Activated CD4-positive, alpha-beta T cell treated with anti-CD3 and anti-CD28 coated beads for 36 hours (primary cell): ENCODE measurements at places on chromosomes 6 and 20. TPM values are rescaled to one million over a fixed set of nuclear protein-coding genes. Genes with fewer than 3 reads are reported as not detected.

Gene PGC
- total RNA-seq = not detected

Gene MYO6
- 1.3 TPM for total RNA-seq

Gene PTCRA
- total RNA-seq = not detected

Gene TRIM10
- 0.16 TPM for total RNA-seq

Gene WFDC2
- 0.56 TPM for total RNA-seq

Gene OOEP
- total RNA-seq = 0.86 TPM

Gene TMC2
- not detected for total RNA-seq

Gene DNAH8
- total RNA-seq = not detected

Gene TREM1
- total RNA-seq = 0.86 TPM

Gene HSPA1L
- total RNA-seq = 2.2 TPM

Gene GPR6
- total RNA-seq = not detected

- DNase-seq = peak; percentile 84
Observed at GRCh38 chr20:31861385-31862156, 8.8 kb downstream of the DUSP15 start.

DNA sequence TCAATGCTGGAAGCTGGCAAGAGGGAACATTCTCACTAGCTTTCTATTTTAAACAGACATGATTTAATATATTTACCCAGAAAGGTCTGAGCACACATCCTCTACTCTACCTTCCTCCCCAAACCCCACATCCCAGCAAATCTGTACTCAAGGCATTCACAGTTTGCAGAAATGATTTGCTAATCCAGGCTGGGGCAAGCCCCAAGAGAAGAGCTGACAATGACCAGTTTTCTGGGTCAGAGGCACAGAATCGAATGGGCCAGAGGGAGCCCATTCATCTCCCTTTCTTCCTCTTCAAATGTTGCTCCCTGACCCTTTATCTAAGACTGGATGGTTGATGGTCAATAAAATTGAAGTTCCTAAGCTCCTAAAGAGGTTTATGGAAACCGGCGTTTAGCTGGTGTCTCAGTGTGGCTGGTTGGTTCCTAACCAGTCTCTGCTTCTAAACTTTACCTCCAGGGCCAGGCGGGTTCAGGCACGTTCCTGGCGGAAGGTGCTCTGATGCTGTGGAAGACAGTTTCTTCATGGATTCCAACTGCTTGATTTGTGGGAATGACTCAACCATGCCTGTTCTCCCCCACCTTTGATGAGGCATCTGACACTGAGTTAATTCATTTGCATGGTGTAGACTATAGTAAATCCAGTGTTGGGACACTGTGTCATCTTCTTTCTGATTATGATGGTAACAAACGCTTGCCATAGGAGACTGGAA, 96.4 kb upstream of the IYD start:
- DNase-seq = no peak

GRCh38 chr6:90227673-90228072, 69.0 kb downstream of the BACH2 start:
- DNase-seq = no peak

GRCh38 chr20:59204165-59204894, 40.7 kb downstream of the ZNF831 start:
- no peak for DNase-seq

DNA sequence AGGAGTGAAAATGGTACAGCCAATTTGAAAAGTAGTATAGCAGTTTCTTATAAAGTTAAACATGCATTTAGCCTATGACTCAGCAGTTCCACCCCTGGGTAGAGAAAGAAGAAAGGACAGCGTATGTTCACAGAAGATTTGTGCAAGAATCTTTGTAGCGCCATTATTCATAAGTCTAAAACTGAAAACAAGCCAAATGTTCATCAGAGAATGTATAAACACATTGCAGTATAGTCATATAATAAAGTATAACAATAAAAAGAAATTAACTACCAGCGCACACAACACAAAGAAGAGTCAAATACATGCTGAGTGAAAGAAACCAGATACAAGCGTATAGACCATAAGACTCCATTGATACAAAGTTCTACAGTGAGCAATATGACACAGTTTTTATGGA, 294.0 kb downstream of the SAMD5 start:
- DNase-seq = no peak

- DNase-seq = no peak
Observed at GRCh38 chr20:6012179-6012578, 41.7 kb downstream of the LRRN4 start.

DNA sequence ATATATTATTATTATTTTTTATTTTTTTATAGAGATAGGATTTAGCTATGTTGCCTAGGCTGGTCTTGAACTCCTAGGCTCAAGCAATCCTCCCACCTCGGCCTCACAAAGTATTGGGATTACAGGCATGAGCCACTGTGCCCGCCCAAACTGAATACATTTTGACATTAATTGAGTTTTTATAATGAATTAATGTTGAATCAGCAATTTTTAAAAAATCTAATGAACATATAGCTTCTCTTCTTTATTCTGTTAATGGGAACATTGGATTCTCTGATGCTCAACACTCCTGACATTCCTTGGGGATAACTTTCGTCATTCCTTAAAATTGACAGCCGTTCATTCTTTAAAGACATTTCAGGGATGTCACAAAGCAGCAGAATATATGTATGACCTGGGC, 52.4 kb downstream of the ANKS1A start:
- DNase-seq = no peak

- no peak for DNase-seq
Observed at GRCh38 chr20:46797206-46797605, 87.8 kb downstream of the SLC2A10 start.

DNA sequence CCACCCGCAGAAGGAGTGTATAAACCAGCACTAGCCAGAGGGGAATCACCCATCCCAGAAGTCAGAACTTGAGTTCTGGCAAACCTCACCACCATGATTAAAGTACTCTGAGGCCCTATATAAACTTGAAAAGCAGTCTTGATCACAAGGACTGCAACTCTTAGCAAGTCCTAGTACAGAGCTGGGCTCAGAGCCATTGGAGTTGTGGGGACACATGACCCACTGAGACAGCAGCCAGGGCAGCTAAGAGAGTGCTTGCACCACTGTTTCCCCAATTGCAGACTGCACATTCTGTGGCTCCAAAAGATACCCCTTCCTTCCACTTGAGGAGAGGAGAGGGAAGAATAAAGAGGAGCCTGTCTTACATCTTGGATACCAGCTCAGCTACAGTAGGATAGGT, 4.7 kb upstream of the MCM9 start:
- no peak for DNase-seq

- DNase-seq = peak; percentile 72
Observed at GRCh38 chr6:110180228-110181008, at the start of gene CDC40. Gene CDC40 (plus strand): TSS chr6:110180427. CDS start chr6:110180445, 18 bp downstream.

GRCh38 chr6:2765896-2766766, 938 bp downstream of the WRNIP1 start:
- peak; percentile 70 for DNase-seq

DNA sequence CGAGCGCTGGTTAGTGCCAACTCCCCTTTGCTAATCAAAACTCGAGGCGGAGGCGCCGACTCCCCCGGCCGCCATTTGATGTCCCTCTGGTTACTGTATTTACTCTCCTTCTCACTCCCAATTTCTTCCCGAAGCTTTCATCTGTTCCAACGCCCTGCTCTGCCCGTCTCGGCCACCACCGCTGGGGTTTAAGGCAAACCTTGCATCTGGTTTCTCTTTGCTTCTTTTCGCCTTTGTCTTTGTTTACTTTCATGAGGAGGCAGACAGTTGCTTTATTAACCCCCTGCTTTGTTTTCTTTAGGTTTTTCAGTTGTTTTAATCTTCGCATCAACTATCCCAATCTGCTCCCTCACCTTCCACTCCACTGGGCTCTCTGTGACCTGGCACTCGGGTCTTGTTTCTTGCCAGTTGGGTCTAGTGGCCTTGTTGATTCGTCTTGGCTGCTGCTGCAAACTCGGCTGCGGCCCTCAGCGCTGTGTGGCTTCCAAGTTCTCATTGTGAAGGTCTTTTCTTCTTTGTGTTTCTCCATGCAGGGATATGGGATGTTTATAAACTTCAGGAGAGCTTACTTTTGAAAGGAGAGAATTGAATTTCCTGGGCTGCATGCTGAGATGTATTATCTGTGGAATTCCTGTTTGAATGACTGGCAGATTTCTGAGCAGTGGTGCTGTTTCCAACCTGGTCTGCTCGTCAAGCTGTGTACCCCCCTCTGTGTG, 155.1 kb downstream of the CDC5L start:
- no peak for DNase-seq

GRCh38 chr6:8108759-8109539, 6.6 kb upstream of the EEF1E1 start:
- no peak for DNase-seq

- DNase-seq = peak; percentile 73
Observed at GRCh38 chr6:148758492-148758891, 11.7 kb downstream of the UST start.
